ENCODE measurements at places on chromosomes 2 and 18. TPM values are rescaled to one million over a fixed set of nuclear protein-coding genes. Genes with fewer than 3 reads are reported as not detected.

Gene SDC1
- 26.1 TPM for total RNA-seq

Gene EIPR1
- total RNA-seq: 66.3 TPM

Gene OR6B2
- not detected for total RNA-seq

Gene TUBB8B
- not detected for total RNA-seq

Gene ZNF804A
- 3.9 TPM for total RNA-seq

Gene DUSP11
- 41.8 TPM for total RNA-seq

Gene EPHA4
- total RNA-seq: 7.8 TPM

Gene TCF23
- not detected for total RNA-seq

Gene CHRND
- total RNA-seq: not detected

Gene GALR1
- total RNA-seq: not detected

Gene HDLBP
- 613 TPM for total RNA-seq

Gene MALL
- 204 TPM for total RNA-seq

Gene RBM43
- total RNA-seq: 5.2 TPM

Gene AQP12B
- not detected for total RNA-seq

Gene AP1S3
- total RNA-seq: 2.3 TPM

Gene CCBE1
- total RNA-seq: 45.6 TPM

Gene RMDN2
- 8.4 TPM for total RNA-seq

Gene TRIM43
- total RNA-seq: not detected

Gene ZNF396
- total RNA-seq: 0.89 TPM

Gene C1QL2
- not detected for total RNA-seq
